ENCODE measurements at places on chromosomes 1 and 21.

GRCh38 chr1:47608296-47608875, 170.5 kb downstream of the FOXD2 start:
- no peak for DNase-seq

- no peak for DNase-seq
Measured at GRCh38 chr1:230262867-230263567, 163.1 kb downstream of the PGBD5 start.

DNA sequence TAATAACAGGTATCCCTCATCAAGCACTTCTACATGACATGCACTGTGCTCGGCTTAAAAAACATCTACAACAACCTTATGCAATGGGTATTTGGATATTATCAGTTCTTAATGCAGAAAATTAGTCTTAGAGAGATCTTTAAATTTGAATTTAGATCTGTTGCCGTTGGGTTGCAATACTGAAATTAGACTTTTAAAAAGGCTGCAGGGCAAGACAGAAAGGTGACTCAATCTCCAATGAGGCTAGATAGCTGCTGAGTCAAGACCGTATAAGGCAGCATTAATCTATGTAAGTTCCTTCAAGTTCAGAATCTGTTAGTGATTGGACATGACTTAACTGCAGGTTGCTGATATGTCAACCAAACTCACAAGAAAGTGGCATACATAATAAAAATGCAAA, 37.3 kb downstream of the OLFM3 start:
- no peak for DNase-seq

GRCh38 chr1:208433086-208433485, 188.9 kb upstream of the PLXNA2 start:
- DNase-seq = no peak
